Activated CD8-positive, alpha-beta T cell treated with anti-CD3 and anti-CD28 coated beads, Interleukin-2, amount 10 ng/mL, durations not matched to agents 7 days and 5 days (primary cell): ENCODE measurements at places on chromosomes 12 and 14. TPM values are rescaled to one million over a fixed set of nuclear protein-coding genes. Genes with fewer than 3 reads are reported as not detected.

DNA sequence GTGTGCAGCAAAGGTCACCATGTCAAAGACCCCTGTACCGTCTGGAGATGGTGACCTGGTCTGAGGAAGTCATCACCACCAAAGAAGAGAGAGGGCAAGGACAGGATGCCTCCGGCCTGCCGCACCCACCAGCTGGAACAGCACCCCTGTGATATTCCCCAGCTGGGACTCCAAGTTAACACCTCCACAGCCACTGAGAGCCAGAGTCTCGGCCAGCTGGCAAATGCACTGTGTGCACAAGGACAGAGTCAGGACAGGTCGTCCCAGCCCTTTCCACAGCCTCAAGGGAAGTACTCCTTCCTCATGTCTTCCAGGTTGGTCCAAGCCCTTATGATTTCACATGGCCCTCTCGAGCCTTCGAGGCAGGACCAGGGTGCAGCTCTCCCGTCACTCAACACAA, 19.3 kb upstream of the FKBP4 start:
- DNase-seq = no peak

Gene CDK17
- total RNA-seq = 38.2 TPM

Gene ABCC9
- total RNA-seq = not detected

Gene PLBD1
- not detected for total RNA-seq

DNA sequence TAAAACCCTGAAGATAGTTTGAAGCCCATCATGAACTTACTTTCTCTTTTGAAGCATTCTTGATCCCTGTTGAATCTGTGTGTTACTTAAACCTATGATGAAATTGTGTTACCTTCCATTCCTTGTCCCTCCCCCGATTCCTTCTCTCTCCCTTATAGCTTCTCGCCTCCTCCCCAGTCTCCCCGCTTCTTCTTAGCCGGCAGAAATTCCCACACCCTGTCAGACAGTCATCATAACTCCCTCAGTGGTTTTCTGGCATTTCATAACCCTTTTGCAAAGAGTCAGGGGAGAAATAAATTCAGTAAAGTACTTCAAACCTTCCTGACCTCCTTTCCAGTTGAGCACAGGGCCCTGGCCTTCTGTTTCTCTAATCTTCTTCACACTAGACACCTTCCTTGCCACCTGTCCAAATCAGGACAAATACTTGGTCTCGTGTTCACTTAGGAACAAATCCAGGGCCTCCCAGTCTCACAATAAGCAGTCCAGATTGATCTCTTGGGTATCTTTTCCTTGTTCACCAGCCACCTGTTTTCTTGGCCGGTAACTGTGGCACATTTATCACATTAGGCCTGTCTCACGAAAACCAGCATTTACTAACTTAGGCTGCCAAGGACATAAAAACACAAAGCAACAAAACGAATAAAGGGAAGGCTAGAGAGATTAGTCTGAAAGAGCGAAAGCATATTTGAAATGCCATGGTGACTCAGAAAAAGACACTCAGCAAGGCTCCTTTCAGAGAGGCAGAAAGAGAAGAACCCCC, 355.9 kb downstream of the TMTC2 start:
- no peak for DNase-seq

Gene TAS2R14
- total RNA-seq = 2.4 TPM

DNA sequence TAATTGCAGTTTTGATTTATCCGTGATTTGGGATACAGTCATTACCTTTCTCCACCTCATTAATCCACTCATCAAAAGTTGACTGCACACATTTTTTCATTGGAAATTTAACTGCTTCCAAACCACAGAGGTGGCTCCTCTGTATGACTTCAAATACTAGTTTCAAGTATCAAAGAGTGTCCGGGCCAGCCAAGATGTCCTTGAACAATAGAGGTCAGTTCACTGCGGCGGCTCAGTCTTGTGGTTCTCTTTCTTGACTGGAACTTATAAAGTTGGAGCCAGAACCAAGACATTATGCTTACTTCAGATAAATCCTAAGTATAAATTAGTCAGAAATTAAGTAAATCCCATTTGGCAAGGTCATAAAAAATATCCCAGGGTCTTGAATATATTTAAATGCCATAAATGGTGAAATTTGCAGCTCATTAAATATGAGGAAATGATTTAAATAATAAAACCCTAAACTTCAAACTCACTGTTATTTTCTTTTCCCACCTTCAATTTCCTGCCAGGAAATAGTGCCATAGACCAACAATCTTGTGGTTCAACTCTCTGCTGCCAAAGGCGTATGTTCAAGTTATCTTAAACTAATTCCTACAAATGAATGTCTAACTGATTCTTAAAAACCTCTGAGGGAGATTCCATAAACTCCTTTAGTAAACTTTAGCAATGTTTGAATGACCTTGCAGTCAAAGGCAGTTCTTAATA, 360.8 kb downstream of the AEBP2 start:
- DNase-seq = no peak

GRCh38 chr12:57025196-57025595, 8.9 kb upstream of the TAC3 start:
- no peak for DNase-seq

Gene VRTN
- not detected for total RNA-seq

GRCh38 chr12:76445462-76445861, 97.2 kb upstream of the BBS10 start:
- DNase-seq = no peak

Gene UBR7
- total RNA-seq = 39.0 TPM

Gene ASIC1
- 25.4 TPM for total RNA-seq

DNA sequence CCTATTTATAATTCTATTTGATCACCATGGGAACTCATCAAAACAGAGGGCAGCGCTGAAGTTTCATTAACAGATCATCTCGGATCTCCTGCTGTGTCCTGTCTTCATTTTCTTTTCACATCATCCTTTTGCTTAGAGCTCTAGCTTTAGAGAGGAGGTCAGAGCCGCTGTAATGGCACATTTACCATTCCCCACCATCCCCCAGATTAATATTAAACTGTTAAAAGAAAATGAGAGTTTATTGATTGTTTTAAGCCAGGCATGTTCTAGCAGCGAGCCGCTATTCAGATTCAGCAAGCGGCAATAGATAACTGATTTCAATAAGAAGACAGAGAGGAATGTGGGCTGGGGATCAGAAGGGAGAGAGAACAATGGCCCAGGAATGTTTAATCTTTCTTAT, 308.8 kb downstream of the EGLN3 start:
- no peak for DNase-seq

Gene PA2G4
- 323 TPM for total RNA-seq

Gene BICDL1
- 62.4 TPM for total RNA-seq
